ENCODE measurements at places on chromosomes 3 and 15.

GRCh38 chr15:68389936-68390817 is 41.8 kb downstream of the ITGA11 start:
- DNase-seq = no peak

DNA sequence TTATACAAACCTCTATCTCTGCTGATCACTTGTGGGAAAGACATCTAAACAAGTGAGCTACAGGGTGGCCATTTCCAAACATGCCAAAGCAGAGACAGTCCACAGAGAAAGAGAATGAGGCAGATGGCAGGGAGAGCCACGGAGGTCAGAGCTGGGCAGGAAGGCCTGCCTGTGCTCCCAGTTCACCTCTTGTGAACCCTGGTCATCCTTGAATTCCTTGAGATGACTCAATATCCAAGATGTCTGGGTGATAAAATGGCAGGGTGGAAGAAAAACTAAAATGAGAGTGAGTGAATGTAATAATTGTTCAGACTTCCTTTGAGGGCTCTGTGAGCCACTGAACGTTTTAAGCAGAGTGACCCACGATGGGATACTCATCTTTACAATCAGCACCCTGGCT is 104.8 kb downstream of the PLCH1 start:
- DNase-seq = no peak

- no peak for DNase-seq
These were observed 113.5 kb downstream of the GMPS start for GRCh38 chr3:155983834-155984474.

- DNase-seq = no peak
These were observed 1268.1 kb downstream of the OTOL1 start for GRCh38 chr3:162764808-162765071.

- DNase-seq = no peak
These were observed 32.5 kb upstream of the CCDC54 start for GRCh38 chr3:107344722-107345121.

DNA sequence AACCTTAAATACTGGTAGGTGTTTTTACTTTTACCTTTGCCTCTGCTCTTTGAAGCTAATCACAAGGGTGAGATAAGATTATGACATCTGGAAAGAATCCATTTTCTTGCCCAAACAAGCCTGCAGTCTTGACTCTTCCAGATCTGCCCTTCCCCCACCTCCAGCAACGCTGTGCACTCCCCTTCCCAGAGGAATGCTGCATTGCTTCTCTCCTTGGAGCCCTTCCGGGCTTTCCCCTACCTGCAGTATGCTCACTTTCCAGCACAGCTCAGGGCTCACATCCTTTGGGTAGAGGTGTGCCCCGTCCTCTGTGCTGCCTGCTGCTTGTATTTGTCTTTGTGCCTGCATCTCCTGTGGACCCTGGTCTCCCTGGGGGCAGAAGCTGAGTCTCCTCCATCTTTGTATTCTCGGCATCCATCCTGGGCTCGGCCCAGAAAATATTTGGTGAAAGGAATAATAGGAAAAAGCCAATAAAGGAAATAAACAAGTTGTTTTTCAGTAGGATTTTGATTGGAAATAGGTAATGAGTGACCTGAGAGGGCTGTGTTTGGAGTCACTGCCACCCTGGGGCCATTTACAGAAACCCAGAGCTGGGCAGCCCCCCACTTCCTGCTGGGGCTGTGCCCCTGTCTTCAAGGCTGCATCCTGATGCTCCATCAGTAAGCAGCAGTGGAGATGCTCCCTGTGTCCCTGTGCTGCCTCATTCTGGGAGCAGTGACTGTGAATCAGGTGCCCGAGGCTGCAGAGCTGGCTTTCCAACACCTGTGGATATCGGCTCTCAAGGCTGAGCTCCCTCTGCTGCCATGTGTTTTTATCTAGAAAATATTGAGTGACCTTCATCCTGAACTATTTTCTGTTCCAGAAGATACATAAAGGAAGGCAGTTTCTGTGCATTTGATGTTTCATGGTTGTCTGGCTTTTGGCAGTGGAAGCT is 117.5 kb downstream of the EEFSEC start:
- no peak for DNase-seq

DNA sequence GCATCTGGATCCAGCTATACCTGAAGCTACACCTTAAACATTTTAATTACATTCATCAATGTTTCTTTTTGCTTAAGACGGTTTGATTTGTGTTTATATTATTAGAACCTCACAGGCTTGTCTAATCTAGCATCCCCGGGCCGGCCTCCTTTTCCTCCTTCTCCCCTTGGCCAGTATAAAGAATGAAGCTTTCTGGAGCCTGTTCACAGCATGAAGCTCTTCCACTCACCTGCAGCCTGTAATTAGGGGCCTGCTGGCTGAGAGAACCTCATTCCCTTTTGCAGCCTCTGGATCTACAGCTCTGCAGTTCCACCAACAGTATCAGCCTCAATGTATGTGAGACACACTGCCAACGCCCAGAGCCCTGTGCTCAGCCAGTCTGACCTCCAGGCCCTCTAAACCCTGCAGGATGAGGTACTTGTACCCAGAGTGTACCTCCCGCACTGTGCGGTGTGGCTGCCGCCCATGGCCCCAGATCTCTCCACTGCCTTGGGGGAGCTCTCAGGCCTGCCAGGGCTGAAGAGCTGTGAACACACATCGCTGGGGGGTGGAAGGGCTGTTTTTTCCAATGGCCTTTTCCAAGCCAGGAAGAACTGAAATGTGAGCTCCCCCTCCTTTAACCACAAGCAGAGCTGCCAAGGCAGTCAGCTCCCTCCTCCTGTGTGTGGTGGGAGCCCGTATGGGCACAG is 114.7 kb upstream of the ALDH1A3 start:
- no peak for DNase-seq

GRCh38 chr15:52527911-52528563 is 643 bp downstream of the MYO5A start:
- peak; percentile 21 for DNase-seq

- no peak for DNase-seq
These were observed 466.5 kb upstream of the BCHE start for GRCh38 chr3:166303681-166304080.

- no peak for DNase-seq
These were observed at the start of gene P2RY1 for GRCh38 chr3:152834776-152835600. Gene P2RY1 (plus strand): TSS chr3:152835131. CDS start chr3:152835783, 652 bp downstream.

DNA sequence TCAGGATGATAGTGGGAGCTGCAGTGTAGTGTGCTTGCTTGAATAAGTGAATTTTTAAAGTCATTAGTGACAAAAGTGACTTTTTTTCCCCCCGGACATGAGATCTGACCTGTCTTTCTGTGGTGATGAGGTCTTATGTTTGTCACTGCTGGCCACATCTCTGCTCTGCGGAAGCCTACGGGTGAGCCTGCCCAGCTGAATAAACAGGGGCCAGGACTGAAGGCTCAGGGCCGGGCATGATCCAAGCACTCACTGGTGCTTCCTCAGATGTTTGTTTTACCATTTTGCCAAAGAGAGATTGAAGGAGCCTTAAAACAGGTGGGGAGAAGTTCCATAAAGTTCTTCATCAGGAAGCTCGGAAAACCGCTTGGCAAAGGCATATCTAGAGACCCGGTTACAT is 35.0 kb downstream of the RPL39L start:
- DNase-seq = no peak

- no peak for DNase-seq
These were observed 1.4 kb upstream of the SACM1L start for GRCh38 chr3:45687828-45688193.

GRCh38 chr3:159260049-159260662 is 458.3 kb downstream of the MFSD1 start:
- peak; percentile 17 for DNase-seq

DNA sequence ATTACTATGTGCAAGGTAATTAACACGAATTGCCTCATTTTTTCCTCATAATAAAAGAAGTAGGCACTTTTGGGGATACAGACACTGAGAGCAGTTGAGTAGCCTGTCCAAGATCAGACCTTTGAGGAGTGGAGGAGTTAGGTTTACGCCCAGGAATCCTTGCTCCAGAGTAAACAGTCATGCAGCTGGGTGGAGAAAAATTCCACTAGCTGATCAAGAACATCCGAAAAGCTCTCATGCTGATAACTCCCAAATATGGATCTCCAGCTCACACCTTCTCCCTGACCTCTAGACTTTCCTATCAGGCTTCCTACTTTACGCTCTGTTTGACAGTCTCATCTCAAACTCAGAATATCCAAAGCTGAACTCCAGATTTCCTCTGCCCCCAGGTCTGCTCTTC is 53.3 kb downstream of the ST6GAL1 start:
- DNase-seq = no peak

- DNase-seq = no peak
These were observed 1.6 kb upstream of the TOPAZ1 start for GRCh38 chr3:44240061-44240460.

DNA sequence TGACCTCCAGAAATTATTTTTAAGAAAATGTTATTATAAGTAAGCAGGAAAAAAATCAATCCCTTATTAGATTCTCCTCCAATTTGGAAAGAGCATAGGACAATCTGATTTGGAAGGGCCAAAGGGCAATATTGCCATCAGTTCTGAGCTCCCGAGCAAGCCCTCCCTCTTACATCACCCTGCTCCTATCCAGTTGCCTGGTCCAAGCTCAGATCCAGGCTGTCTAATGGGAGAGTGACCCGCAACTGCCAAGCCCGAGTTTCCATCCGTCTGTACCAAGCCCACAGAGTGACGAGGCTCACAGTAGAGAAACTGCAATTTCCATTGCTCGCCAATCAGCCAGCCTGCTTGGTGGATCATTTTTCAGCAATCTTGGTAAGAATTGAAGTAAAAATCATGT is 187.7 kb downstream of the MEX3B start:
- no peak for DNase-seq

DNA sequence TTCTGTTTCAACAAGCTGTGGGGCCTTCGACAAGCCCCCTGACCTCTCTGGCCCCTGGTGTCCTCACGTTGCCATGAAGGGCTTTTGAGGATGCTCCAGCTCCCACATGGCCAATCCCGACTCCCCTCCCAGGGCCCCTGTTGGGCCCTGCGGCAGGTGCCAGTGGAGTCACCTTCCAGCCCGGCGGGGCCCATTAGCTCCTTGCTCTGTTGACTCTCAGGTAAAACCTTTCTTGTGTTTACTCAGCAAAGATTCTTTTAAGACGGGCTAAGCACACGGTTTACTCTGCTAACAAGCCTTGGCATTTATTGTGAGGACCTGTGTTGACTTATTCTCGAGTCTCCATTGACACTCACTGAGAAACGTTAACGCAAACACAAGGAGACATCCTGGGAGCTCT is 15.0 kb downstream of the RPLP1 start:
- DNase-seq = no peak

DNA sequence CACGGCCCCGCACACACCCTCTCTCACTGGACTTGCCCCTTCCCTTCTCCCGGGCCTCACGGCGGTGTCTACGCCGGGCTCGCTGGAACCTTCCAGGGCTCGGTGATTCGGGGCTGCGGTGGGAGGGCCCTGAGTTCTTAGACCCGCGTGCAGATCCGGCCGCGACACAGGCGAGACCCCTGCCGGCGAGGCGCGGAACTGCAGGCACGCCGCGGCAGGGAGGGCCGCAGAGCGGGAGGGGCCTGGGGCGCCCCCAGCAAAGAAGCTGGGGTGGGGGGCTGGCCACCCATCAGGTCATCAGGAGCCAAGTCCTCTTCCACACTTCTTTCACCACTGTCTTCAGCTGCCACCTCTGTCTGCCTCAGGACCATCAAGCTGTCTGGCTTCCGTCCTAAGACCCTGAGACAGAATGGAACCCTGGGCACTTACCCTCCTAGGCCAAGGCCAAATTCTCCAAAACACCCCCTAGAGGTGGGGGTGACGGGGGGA is 164.5 kb downstream of the XXYLT1 start:
- peak; percentile 56 for DNase-seq

- no peak for DNase-seq
These were observed 499.9 kb downstream of the MCTP2 start for GRCh38 chr15:94731286-94731685.

DNA sequence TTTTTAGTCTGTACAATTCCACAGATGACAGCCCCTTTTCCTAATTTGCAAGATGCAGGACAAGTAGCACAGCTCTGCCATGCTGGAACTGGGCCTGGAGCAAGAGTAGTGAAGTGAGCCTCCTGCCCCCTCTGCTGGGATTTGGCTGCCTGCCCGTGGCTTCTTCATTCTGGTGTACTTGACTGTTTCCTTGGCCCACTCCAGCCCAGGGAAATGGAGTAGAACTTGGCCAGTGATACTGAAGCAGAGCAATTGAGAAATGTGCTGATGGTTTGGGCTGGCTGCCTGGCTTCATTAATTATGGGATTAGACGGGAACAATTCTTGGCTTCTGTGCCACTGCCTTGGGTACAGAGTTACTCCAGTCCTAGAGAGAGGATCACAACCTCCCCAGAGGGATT is 2.8 kb downstream of the GPD1L start:
- no peak for DNase-seq

DNA sequence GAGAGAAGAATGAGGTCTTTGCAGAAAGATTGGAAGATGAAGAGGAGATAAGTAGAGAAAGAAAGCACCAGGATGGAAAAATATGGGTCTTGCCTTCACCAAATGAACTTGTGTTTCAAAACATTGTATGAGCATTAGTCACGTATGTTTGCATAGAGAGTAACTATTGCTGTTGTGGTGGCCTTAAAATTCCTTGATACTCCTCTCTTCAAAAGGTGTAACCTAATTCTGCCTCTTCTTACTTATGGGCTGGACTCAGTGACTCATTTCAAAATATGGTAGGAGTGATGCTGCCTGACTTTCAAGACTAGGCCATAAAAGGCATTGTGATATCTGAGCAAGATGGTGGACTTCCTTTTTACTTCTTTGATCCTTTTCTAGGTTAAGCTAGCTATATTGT is 228.7 kb upstream of the ZNF385D start:
- DNase-seq = no peak

GRCh38 chr15:95940431-95940985 is 390.0 kb upstream of the NR2F2 start:
- DNase-seq = no peak

GRCh38 chr15:90581771-90582352 is 52.1 kb downstream of the CRTC3 start:
- no peak for DNase-seq

- DNase-seq = no peak
These were observed at the start of gene GDPGP1 for GRCh38 chr15:90234096-90234988. Gene GDPGP1 (plus strand): TSS chr15:90234209. CDS start chr15:90240909, 6,700 bp downstream.

DNA sequence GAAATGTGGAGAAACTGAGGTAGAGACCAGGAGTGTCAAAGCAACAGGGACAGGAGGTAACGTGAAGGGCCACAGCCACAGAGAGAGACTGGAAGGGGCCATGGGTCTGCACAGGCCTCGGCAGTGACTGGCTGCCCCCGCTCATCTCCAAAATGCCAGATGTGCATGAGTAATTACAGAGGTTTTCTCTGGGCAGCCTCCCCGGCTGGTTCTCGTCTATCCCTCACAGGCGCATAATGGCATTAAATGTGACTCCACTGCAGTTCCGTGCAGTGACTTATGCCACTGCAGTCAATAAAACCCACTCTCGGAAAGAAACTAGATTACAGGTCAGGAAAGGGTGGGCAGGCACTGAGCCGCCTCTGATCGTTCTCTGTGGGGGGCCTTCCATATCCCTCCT is 74.7 kb downstream of the WDR76 start:
- no peak for DNase-seq

GRCh38 chr3:173584838-173585831 is 187.6 kb downstream of the NLGN1 start:
- no peak for DNase-seq

- no peak for DNase-seq
These were observed 36.2 kb upstream of the TSPAN3 start for GRCh38 chr15:77107068-77107467.

Measured in CD8-positive, alpha-beta memory T cell (primary cell).